Endothelial cell of umbilical vein (primary cell): ENCODE measurements at places on chromosomes 13 and 19.
A peak's percentile ranks its signal among the peaks of the same experiment; 100 is the strongest.

DNA sequence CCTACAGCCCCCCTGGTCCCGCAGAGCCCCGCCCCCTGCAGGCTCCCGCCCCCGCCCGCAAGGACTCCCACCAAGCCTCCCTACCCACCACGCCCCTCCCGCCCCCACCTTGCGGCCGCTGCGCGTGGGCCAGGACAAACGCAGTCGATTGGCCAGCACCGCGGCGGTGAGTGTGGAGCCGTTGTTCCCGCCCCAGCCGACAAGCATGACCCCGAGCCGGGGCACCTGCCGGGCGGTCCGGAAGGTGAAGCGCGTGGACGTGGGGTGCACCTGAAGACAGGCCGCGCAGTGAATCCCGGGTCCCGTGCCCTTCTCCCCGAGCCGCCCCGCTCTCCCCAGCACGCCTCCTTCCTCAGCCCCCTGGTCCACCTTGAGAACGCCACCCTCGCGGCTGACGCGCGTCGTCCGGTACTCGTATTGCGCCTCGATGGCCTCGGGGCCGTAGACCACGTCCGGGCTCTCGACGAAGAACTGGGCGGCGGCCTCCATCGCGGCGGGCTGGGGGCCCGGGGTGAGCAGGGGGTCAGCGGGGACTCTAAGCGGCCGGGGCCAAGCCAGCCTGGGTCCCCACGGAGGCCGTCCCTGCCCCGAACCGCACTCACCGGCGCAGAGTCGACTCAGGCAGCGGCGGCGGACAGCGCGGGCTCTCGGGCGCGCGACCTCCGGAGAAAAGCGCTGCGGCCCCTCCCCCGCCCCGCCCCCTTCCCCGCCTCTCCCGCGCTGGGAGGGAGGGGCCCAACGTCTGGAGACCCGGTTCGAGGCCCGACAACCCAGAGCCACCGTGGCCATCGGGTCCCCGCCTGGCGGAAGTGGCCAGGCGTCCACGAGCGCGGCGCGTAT is at the start of gene ISYNA1:
ISYNA1 (minus strand) TSS at position 643 of the 840 bp plus-strand sequence; CDS start at position 489, 154 bp downstream.
- DNase-seq: peak; percentile 66

DNA sequence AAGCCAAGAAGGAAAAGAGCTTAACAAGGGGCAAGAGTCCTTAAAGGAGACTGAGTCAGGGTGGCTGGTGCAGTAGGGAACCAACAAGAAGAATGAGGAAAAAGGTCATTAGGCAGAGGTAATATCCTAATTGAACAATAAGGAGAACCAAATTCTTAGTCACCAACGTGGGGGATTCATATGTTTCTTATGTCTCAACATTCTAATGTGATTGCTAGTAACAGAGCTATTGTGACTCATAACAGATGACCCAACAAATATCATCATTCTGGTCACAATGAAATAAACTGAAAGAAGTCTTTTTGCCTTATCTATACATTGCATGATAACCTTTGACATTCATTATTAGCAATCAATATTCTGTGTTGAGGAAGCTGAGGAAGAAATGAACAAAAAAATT is 101.6 kb downstream of the RAP2A start:
- DNase-seq: no peak

GRCh38 chr13:97353927-97354675 is 79.9 kb upstream of the RAP2A start:
- no peak for DNase-seq

DNA sequence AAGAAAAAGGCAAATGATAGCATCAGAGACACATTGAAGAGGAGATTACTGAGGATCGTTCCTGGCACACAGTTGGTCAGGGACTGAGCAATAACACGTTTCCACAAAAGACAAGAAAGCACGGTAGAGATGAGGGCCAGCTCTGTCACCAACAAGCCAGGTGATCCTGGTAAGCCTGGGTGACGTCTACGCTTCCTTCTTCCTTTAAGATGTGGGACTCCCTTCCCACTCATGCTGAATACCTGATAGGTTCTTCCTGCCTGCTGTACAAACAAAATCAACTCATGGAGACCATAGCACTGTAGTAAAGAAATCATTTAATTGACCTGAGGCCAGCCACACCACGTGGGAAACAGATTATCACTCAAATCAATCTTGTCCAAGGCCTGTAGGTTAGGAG is 19.7 kb upstream of the COG3 start:
- DNase-seq: no peak

DNA sequence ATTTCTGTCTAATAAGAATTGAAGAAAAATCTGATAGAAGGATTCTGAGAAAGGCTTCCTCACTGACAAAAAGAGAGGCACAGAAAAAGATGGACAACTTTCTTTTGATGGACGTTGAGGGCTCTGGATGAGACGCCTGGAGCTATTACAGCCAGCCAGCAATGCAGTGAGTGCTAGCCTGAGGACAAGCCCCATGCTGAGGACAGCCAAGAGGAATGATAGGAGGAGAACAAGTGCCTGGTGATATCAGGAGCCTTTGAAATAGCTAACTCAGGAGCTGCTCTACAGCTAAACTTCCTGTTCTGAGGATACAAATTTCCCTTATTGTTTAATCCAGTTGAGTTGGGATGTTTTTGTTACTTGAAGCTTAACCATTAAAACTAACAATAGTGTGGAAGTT is 212.3 kb downstream of the COG6 start:
- DNase-seq: no peak

DNA sequence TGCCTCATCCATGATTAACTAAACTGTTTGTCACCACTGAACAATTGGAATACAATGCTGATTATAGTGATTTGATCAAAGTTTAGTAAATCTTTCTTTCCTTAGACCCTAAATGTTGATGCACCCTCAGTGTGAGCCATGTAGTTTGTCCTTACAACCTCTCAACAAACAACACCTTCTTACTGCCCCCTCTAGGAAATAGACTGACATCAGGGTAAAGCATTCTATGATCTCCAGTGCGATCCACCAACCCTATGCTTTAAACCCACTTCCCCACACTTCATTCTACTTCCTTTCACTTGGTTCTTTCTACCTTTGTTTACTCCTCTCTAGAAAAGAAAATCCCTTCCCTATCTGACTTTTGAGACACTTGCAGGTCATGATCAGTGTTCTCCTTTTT is 1842.5 kb upstream of the PRR20A start:
- DNase-seq: no peak

GRCh38 chr19:54949412-54949811 is 2.1 kb upstream of the NLRP7 start:
- DNase-seq: no peak

GRCh38 chr13:44231786-44232516 is 141.7 kb upstream of the SERP2 start:
- peak; percentile 71 for DNase-seq

GRCh38 chr19:27774337-27774736 is 1438.6 kb downstream of the UQCRFS1 start:
- DNase-seq: no peak

GRCh38 chr13:50911081-50911631 is 1.6 kb downstream of the RNASEH2B start:
- peak; percentile 1 for DNase-seq

- DNase-seq: no peak
Observed at GRCh38 chr13:100365680-100366079, 222.9 kb downstream of the GGACT start.

- DNase-seq: no peak
Observed at GRCh38 chr13:98766697-98767096, 14.2 kb upstream of the SLC15A1 start.

DNA sequence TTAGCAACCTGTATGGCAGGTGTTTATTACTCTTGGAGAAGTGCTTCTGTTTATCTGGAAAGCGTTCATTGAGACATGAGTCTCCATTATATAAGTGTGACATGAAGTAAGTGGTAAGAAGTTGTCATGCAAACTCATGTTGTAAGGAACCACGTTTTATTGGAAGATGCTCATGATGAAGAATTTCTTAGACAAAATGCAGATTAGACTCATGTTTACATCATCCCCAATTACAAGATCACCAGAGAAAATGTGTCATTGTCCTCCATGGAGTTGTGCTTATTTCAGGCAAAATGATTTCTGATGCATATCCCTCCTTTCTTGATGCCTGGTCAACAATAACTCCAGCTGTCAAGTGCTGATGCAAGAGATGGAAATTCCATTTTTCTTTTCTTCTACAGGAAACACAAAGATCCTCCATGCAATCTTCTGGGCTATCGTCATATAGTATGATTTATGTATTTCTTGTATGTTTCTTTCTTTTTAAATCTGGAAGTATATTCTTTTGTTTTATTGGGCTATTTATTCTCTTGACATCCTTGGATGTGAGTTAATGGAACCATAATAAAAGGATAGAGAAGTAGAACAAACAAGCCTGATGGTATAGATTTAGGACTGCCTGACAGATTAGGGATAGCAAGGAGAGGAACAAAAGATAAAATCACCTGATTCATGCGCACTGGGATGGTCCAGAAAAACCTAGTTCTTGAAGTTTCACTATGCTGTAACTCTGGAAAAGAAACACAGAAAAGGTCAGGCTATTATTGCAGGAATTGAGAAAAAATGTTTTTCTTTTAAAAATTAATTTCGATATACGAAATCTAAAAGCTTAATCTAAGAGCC is 50.7 kb upstream of the DIAPH3 start:
- no peak for DNase-seq

DNA sequence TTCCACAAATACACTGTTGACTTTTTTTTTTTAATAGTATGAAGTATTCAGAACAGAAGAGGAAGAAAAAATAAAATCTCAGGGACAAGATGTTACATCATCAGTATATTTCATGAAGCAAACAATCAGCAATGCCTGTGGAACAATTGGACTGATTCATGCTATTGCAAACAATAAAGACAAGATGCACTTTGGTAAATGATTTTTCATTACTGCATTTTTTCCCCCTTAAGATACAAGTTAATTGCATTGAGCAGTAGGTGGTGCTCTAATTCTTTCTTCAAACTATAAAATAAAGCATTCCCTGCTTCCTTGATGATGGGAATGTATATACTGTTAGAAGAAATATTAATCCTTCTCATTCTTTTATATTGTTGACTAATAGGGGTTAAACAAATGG is 17.1 kb downstream of the UCHL3 start:
- peak; percentile 46 for DNase-seq

- DNase-seq: no peak
Observed at GRCh38 chr19:2077398-2077797, 18.7 kb downstream of the MOB3A start.

GRCh38 chr19:13060964-13061927 is 41.4 kb downstream of the LYL1 start:
- DNase-seq: peak; percentile 79

GRCh38 chr13:71632206-71632605 is 234.8 kb downstream of the DACH1 start:
- DNase-seq: no peak

DNA sequence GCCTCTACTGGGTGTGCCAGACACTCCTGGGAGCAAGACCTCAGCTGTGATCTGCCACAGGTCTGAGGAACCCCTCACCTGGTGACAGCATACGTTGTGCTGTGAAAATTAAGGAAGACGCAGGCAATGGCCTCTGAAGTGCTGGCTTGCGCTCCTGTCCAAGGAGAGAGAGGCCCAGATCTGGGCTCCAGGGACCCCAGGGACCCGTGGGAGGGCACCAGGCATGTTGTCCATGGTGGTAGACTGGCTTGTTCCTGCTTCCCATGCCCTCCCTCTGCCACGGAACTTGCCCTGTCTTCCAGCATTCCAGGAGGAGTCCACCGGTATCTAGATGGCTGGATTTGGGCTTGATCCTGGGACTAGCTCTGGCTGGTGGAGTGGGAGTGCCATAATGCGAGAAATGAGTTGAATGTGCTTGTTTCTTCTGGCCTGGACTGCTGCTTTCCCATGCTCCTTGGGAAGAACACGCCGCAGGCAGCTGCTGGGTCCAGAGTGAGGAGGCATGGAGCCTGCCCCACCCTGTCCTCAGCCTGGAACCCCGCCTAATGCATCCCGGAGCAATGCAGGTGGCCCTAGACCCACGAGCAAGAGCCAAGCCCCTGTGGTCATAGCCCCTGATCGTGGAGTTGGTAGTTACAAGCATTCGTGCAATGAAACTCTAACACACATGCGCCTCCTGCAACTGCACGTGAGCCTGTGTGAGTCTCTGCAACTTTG is 190.2 kb downstream of the TEX29 start:
- no peak for DNase-seq

GRCh38 chr13:50119591-50119990 is 104.3 kb downstream of the KCNRG start:
- peak; percentile 23 for DNase-seq

- no peak for DNase-seq
Observed at GRCh38 chr13:39259371-39260140, 221.3 kb downstream of the NHLRC3 start.

GRCh38 chr13:19984430-19985218 is 26.1 kb downstream of the ZMYM2 start:
- peak; percentile 45 for DNase-seq

GRCh38 chr19:18300930-18301717 is 19.7 kb upstream of the JUND start:
- DNase-seq: no peak
